Activated naive CD4-positive, alpha-beta T cell treated with anti-CD3 and anti-CD28 coated beads for 36 hours (primary cell): ENCODE measurements at places on chromosomes 11 and 22.

GRCh38 chr22:49450498-49450897, 377.2 kb downstream of the BRD1 start:
- no peak for DNase-seq

- DNase-seq = no peak
Measured at GRCh38 chr11:71435278-71435951, 12.8 kb downstream of the DHCR7 start.

- DNase-seq = no peak
Measured at GRCh38 chr11:63240791-63241379, 2.5 kb downstream of the SLC22A25 start.

DNA sequence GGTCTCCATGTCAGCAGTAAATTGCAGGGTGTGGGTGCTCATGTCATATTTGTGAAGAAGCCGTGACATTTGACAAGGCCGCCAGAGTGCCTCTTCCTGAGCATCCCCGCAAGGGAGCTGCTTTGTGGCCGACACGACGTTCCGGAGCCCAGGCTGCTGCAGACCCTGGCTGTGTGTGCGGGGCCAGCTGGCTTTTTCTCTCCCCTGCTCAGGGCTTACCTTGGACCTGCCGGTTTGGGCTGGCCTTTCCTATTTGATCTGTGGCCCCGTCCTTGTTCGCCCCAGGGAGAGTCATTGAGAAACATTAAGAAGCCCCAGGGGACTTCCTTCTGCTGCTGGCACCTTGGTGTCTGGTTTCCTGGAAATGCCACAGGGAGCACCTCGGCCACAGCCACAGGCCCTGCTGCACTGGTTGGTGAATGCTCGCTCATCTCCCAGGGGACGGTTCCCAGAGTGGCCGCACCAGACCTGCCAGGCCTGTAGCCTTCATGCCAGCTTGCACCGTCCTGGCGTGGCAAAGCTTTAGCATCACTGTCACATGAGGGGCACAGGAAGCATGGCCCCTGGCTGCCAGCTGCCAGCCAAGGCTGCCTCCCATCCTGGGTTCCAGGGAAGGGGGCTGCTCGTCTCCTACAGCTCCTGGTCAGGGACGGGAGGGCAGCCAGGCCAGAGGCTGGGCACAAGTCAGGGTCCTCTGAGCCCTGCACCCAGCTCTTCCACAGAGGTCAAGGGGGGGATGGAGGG, 5.4 kb downstream of the GRK2 start:
- peak; percentile 89 for DNase-seq

- DNase-seq = no peak
Measured at GRCh38 chr22:45493286-45493771, 9.4 kb upstream of the FBLN1 start.

DNA sequence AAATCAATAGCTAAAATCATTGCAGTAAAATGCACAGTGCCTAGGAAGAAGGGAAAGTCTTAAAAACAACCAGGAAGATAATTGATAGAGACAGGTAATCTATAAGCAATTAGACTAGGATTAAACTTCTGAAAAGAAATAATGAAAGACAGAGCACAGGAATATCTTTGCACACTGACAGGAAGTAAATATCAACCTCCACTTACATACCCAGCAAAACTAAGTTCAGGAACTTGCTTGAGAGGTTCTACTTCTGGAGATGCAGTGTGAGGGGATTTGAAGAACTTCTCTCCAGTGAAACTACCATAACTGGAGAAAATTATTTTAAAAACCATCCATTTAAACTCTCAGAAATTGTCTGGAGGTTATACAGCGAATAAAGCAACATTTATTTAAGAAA, 104.1 kb downstream of the EHF start:
- DNase-seq = no peak

- DNase-seq = no peak
Measured at GRCh38 chr11:126662035-126662790, 306.7 kb downstream of the ST3GAL4 start.

DNA sequence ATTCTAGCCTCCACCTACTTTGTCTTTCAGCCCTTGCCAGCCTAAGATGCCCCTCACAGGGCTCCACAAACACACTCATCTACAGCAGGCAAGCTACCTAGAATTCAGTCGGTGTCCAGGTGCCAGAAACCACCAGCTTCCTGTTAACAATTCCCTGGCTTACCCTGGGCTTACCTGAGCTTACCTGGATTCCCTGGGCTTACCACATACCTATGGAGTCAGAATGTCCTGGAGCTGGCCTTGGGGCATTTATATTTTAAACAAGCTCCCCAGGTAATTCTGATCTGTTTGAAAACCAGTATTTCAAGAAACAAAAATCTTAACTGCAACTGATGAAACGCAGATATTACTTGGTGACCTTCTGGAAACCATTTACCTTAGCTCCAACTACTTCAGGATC, 123.6 kb downstream of the SLC1A2 start:
- DNase-seq = no peak

DNA sequence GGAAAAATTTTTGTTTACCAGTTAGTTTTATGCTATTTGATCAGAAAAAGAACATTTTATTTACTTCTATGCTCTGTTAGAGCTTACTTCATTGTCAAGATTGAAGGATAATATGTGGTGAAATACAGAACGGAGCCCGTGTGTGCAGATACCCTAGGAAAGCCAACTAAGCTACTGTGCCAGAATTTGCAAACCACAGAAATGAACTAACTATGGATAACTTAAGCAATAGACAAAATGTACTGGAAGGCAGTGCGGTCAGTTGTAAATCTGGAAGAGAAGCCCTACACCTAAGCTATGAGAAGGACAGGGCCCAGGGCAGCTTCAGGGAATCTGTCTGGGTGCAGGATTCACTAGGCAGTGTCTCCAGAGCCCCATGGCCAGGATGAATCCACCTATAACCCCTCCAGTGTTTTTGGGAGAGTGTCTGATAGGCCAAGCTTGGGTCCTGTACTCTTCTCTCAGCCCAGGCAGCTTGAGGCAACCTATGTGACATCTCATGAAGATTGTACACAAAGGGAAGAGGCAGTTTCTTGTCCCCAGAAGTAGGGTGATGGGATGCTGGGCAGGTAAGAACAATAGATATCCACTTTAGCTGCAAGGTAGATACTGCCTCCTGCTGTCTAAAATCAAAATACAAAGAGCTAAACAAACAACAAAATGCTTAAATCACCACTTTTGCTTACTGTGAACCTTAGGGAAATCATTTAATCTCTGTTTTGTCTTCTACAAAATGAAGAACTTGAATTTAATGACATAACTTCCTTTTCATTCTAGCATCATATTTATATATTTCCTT, 12.1 kb downstream of the MMP7 start:
- no peak for DNase-seq

GRCh38 chr11:77374611-77375031, 73.1 kb upstream of the GDPD4 start:
- DNase-seq = no peak

DNA sequence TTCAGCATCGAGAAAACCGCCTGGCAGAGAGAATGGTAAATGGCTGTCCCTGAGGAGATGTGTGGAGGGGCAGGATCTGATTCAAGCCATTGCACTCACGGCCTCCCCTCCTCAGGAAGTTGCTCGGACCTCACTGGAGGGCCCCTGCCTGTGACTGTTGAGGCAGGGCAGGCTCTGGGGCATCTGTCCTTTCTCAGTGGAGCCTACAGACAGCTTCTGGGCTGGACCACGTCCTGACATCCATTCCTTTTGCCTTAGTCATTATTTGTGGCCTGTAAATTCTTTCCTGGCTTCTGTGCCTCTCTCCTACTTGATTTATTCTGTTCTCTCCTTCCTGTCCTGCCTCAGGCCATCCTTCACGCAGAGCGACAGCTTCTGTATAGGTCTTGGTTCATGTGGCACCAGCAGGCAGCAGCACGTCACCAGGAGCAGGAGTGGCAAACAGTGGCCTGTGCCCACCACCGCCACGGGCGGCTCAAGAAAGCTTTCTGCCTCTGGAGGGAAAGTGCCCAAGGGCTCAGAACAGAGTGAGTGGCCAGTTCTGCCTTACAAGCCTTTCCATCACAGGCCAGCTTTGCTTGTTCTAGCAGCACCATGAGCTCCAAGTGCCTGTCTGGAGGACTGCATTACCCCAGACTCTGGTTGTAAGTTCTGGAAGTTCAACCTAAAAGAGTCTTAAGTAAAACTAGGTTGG, 59.6 kb downstream of the PISD start:
- DNase-seq = no peak

DNA sequence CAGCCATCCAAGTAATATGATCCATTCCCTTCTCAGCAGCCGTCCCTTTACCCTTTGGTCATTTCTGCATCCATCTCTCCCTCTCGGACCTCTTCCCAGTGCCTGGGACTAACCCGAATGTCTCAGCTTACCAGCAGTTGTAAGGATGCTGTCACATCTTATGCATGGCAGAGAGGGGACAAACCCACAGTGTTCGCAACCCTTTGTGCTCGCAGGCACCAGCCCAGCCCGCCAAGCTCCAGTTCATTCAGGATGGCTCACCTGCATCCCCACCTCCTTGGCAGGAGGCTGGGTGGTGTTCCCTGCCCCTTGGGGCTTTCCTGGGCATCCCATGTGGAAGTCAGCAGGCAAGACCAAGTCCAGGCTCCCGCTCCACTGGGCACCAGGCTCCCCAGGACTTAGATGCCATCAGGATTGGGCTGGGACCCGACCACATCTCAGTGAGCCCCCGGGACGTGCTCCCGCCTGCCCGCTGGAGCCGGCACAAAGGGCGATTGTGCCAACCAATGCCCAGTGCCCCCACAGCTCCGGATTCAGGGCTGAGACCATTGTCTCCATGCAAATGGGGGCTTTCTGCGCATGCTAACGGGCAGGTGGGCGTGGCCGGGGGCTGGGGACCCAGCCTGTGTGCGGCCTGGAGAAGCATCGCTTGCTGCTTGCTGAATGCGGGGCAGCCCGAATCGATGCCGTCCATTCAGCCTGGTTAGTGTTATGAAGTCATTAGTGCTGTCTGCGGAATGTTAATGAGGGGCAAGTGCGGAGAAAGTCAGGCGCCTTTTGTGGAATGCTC, 108.6 kb downstream of the KCNQ1OT1 start:
- no peak for DNase-seq

DNA sequence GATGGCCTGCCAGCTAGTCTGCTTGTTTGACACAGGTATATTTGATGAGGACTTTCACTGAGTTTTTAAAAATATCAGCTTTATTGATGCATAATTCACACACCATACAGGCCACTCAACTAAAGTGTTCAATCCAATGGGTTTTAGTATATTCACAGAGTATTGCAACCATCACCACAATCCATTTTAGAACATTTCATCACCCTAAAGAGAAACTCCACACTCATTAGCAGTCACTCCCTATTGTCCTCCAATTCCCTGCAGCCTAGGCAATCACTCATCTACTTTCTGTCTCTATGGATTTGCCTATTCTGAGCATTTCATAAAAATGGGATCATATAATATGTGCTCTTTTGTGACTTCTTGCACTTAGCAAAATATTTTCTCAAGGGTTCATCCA, 397.9 kb upstream of the NARS2 start:
- no peak for DNase-seq

DNA sequence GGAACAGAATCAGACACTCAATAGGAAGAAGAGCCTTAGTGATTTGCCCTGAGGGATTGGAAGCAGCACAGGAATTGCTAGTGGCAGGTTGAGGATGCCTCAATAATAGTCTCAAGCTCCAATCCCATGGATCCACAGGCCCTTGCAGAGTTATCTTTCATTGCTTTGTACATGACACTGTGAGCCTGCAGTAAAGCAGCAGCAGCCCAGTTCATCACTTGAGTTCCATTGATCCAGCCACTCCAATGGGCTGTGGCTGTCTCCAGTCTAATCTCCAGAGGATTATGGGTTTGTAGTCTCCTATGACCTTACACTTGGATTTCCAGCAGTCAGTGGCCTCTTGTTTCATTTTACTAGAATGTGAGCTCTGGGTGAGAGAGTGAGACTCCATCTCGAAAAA, 45.4 kb downstream of the AAMDC start:
- no peak for DNase-seq

DNA sequence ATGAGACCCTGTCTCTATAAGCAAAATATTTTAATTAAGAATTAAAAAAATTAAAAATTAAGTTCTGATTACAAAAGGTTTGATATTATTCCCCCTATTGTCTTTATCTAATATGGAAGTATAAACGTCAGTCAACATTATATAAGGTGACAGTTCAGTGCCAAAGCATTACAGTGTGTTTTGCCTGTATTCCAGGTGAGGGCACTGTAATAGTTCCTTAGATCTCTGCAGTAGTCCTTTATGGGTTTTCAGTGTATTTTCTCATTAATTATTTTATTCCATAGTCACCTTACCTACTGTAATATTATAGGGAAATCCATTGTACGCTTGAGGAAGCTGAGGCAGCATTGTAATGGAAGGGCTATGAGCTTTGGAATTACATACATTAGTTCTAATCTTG, 33.0 kb downstream of the FAR1 start:
- no peak for DNase-seq

- no peak for DNase-seq
Measured at GRCh38 chr22:27438271-27438980, 363.1 kb downstream of the MN1 start.

DNA sequence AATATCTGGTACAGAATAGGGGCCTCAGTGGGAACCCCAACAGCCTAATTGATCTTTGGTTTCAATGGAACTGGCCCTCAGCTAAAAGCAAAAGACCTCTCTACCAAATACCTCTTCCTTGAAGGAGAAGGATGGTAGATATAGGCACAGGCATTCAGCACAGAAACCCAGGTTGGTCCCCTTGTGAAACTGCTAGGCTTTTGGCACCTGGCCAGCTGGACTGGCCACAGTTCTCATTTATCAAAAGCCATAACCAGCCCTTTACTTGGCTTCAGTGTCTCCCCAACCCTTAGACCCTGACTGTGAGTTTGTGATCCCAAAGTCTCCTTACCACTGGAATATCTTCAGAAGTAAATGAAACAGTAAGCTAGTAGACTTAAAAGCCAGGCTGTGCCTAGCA, 152.9 kb downstream of the TENM4 start:
- DNase-seq = no peak

DNA sequence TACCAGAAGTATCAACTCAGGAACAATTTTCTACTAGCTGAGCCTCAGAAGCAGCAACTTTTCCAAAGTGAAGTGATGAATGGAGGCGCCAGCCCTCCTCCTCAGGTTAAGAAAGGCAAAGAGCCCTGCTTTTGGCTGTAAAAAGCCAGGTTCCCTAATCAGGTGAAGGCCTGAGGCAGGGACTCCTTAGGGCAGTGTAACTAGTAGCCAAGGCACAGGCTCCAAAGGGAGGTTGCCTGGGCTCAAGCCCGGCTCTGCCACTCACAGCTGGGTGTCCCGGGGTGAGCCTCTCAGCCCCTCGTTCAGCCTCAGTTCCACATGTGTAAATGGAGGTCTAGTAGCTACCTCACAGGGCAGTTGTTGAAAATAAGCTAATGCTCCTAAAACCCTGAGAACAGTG, 19.5 kb downstream of the TSKU start:
- DNase-seq = no peak

- DNase-seq = peak; percentile 70
Measured at GRCh38 chr22:32985899-32986765, 72.0 kb downstream of the SYN3 start.

DNA sequence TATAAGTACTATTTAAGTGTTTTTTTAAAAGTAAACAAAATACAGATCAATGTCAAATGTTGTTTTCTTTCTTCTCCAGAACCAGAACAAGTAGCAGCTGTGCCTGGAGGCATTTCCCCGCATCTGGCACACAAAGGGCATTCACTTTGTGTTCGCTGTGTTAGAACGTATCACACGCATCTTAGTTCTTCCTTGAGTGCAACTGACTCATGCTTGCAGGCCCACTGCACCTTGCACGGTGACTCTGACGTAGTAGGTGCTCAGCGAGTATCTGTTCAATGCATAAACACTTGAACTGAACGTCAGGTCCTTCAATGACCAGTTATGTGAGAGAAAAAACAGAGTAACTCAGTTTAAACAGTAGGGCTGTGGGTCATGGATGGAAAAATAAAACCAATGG, 3.5 kb downstream of the IFT27 start:
- no peak for DNase-seq

- no peak for DNase-seq
Measured at GRCh38 chr11:64095273-64095817, 59.6 kb downstream of the FLRT1 start.
